ENCODE measurements at places on chromosomes 1 and 21.

- DNase-seq, result no peak
Observed at GRCh38 chr1:112358061-112358770, 37.8 kb upstream of the CTTNBP2NL start.

DNA sequence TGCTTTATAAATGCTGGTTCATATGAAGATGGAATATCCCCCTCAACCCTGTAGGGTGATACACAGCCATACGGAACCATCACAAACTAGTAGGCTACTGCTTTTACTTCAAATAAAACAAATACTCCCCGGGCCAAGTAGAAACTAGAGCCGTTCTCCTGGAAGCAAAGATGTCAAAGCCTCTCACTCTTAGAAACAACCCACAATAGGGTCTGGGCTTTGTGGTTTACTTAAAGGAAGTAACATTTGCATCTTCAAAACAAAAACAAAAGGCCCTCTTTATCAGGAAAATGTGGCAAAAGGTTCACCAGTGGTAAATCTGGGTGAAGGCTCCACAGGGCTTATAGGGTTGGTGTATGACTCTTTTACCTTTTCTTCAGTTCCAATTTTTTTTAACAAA lies 49.8 kb downstream of the HLCS start:
- no peak for DNase-seq

GRCh38 chr1:76269155-76269554 lies 194.6 kb downstream of the ST6GALNAC3 start:
- DNase-seq, result no peak

GRCh38 chr1:166859597-166859996 lies 16.5 kb downstream of the TADA1 start:
- no peak for DNase-seq

- no peak for DNase-seq
Observed at GRCh38 chr1:78048446-78048845, 2.7 kb downstream of the GIPC2 start.

GRCh38 chr1:30920827-30921226 lies 12.3 kb upstream of the SDC3 start:
- no peak for DNase-seq

DNA sequence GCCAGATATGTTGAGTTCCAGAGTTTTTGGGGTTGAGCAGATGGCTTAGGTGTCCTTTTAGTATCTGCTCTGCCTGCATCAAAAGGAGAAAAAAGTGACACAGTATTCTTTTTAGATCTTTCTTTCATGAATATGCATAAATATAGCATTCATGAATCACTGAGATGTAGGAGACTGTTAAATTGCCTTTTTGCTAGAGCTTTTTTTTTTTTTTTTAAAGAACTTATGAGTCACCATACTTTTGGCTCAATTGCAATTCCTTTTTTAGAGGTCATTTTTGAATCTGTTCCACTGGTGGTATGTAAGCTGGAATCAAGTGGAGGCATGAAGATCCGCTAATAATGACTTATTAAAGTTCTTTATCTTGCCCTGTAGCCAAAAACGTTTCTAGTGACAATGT lies 480.9 kb upstream of the ZRANB2 start:
- DNase-seq, result no peak

DNA sequence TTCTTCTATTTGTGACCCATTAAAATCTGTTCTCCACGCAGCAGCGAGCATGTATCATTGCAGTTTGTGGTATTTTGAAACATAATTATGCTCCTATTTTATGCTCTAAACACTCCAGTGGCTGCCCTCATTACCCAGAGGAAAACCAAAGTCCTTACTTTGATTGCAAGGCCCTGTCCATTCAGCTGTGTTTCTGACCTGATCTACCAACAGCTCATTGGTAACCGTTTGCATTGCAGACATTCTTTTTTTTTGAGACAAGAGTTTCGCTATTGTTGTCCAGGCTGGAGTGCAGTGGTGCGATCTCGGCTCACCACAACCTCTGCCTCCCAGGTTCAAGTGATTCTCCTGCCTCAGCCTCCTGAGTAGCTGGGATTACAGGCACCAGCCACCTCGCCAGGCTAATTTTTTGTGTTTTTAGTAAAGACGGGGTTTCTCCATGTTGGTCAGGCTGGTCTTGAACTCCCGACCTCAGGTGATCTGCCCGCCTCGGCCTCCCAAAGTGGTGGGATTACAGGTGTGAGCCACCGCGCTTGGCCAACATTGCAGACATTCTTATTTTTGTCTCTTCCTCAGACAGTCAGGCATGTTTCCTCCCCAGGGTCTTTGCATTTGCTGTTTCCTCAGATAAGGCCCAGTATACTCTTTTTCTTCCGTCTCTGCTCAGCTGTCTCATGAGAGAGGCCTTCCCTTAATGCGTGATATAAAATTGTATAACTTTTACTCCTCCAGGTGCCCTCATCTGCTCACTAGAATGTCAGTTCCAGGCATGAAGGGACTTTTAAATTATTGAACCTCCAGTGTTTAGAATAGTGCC lies 32.5 kb downstream of the THRAP3 start:
- DNase-seq, result no peak

- DNase-seq, result no peak
Observed at GRCh38 chr1:27152829-27153548, 1.9 kb downstream of the SLC9A1 start.

DNA sequence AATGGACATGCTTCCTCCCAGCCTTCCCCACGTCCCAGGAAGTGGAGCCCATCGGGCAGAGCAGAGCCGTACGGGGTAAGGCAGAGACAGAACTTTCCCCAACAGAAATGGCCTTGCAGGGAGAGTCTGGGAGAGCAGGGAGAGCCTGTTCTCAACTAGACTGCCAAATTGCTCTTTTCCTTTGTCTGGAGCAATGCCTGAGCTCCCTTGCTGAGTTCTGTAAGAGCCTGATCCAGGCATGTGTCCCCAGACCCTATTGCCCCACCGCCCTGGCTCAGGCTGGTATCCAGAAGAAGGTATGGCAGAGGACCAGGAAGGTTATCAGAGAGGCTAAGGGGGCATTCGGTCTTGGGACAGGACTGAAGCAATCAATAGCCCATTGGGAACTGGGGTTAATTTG lies 79.9 kb downstream of the TMEM53 start:
- no peak for DNase-seq

- DNase-seq, result no peak
Observed at GRCh38 chr21:42601656-42602055, 51.8 kb upstream of the PDE9A start.

DNA sequence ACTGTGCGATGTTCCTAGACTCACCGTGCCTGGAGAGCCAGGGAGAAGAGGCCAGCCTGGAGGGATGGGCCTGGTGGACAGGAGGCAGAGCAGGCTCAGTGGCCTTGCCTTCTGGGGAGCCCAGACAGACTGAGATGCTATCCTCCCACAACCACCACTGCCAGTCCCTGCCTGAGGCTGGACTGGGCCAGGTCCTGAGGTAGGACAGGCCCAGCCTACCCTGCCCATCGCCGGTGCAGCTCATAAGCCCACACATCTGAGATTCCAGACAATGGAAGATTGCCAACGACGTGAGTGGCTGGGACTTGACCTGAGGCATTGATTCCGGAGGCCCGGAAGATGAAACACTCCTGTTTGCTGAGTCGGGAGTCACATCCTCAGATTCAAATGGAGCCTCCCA lies 5.8 kb downstream of the CLEC20A start:
- DNase-seq, result no peak

- no peak for DNase-seq
Observed at GRCh38 chr21:42878678-42878992, 704 bp downstream of the WDR4 start.

GRCh38 chr1:87786861-87787545 lies 458.3 kb downstream of the LMO4 start:
- no peak for DNase-seq

GRCh38 chr1:205497351-205497750 lies 7.1 kb upstream of the CDK18 start:
- no peak for DNase-seq

DNA sequence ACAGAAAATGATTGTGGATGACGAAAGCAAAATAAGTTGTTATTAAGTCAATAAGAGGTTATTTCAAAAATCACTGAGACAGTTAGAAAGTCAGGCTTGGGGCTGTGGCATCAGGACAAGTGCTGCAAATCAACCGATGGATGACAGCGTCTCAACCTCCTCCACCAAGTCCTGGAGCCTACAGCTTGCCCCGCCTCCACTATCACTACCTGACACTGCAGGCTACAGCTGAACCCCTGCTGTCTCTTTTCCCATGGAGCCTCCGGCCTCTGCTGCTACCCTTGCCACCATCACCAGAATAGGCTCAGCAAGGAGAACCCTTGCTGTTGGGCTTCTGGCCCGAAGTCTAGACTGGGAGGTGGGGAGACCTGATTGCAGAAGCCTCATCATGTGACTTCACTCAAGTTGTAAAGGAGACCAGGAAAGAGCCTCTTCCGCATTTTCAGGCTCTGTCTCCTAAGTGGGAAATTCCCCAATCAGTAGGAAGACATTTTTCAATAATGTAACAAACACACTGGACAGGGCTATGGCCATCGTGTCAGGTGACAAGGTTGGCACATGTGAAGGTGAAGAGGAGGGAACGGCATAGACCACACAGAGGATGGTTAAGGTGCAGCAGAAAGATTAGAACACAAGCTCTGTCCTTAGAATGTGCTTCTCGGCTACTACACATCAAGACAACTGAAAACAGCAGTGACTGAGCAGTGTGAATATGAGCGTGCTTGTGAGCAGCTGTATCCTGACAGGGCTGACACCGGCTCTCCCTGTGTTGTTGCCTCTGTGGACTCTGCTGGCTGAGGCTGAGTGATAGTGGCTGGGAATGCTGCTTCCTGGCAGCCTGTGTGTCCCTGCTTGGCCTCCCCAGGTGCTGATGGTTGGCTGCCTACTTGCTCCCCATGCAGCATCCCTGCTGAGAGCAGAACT lies 660.7 kb downstream of the PTPRU start:
- no peak for DNase-seq

- DNase-seq, result no peak
Observed at GRCh38 chr1:168763031-168763430, 34.0 kb upstream of the DPT start.

- DNase-seq, result no peak
Observed at GRCh38 chr1:23639460-23640095, 52.0 kb upstream of the RPL11 start.

DNA sequence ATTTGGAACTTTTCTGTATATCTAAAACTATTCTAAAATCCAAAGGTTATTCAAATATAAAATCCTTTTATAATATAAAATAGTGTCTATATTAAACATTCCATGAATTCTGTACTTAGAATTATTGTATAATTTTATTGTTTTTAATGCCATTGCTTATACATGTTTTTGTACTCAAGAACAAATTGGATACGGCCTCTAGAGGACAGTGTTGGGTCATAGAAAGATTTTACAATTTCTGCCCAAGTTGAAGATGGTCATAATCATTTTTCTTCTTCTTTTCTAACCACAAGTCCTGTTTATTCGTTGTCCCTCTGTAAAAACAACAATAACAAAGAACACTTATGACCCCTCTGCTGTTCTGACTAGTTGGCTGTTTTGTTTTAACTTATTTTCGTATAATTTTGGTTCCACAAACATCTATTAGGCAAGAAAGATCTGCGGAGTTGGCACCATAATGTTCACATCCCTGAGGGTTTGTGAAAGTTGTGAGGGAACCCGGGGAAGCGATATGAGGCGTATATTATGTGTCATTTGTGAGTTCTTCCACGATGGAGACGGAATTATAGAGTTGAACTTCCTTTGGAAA lies 75.7 kb upstream of the KIF26B start:
- DNase-seq, result no peak

DNA sequence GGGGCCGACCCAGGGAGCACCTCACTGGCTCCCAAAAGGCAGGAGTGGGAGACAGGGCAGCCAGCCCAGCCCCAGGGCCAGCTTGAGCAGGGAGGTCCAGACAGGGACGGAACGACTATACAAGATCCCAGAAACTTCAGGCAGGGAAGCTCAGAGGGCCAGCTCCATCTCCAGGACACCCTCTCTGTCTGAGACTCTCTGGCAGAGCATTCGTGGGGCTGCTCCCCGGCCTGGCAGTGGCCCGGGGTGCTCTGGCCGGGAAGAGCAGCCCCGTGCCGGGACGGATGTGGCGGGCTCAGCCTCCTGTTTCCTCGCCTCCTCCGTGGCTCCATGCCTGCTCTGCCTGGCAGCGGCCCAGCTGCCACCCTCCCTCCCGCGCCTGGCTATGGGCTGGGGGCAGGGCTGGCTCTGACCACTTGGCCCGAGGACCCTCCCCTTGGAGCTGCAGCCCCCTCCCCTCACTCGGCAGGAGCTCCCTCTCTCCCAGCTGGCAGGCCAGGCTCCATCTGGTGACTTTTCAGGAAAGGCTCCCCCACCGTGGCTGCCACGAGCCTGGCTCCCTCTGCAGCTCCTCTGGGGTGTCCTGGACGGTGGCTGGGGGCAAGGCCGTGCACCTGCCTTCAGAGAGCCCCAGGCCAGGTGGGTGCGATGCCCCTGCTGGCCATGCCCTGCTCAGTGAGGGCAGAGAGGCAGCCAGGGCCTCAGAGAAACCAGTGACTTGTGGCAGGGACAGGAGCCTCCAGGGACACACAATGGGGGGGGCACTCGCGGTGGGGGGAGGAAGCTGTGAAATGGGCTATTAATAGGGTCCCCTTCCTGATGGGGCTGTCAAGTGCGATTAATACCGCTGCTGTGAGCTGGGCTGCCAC lies 5.6 kb upstream of the PLCH2 start:
- DNase-seq, result no peak

DNA sequence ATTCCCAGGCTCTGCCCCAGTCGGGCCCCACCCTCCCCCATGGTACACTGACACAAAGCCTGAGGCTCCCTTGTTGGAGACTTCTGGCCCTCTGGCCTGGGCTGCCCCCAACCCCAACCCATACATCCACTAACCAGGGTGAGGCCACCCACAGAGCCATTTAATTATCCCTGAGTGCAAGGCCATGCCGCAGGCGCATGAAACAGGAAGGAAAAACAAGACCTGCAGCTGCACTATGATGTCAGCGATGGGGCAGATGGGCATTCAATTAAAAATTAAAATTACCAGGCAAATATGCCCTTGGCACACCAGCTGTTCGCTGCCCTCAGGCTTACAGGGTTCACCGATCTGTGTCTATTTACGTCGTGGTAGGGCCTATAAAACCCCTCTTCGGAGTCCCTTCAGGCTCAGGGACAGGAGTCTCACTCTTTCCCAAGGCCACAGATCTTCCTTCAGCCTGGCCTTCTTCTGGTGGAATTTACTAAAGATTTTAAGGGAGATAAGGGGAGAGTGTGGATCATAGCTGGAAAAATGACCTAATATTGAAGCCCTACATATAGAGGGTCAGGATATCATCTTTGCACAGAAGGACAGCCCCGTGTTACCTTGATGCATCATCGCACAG lies 29.6 kb upstream of the RGS16 start:
- DNase-seq, result no peak

- no peak for DNase-seq
Observed at GRCh38 chr1:164755690-164756089, 196.7 kb downstream of the PBX1 start.

- DNase-seq, result no peak
Observed at GRCh38 chr1:232207073-232207866, 422.7 kb downstream of the SIPA1L2 start.

All from stimulated activated CD8-positive, alpha-beta memory T cell treated with anti-CD3 and anti-CD28 coated beads, Interleukin-15, amount 100 ng/mL, for 4 hours (primary cell).